ENCODE measurements at places on chromosomes 11 and 22.

- no peak for DNase-seq
Observed at GRCh38 chr22:19700790-19701419, 13.4 kb upstream of the SEPTIN5 start.

GRCh38 chr11:131591051-131591461 is 220.6 kb downstream of the NTM start:
- DNase-seq = no peak

DNA sequence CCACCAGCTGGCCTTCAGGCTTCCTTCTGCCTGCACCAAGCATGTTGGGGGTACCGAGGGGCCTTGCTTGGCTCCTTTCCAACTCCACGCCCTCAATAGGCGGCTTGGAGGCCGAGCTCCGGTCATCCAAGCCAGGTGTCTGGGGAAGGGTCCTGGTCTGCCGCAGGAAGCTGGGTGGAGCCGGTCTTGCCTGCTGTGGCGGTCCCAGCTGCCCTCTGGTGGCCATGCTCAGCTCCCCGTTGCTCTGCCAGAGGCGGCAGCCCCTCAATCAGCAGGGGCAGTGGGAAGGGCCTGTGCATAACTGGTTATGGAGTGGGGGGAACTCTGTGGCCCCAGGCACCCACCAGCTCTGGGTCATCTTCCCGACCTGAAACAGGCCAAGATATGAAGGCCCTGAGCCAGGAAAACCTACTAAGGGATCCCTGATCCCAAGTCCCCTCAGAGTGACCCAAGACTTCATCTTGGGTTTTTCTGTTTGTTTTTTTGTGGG is 3.2 kb downstream of the ARVCF start:
- no peak for DNase-seq

DNA sequence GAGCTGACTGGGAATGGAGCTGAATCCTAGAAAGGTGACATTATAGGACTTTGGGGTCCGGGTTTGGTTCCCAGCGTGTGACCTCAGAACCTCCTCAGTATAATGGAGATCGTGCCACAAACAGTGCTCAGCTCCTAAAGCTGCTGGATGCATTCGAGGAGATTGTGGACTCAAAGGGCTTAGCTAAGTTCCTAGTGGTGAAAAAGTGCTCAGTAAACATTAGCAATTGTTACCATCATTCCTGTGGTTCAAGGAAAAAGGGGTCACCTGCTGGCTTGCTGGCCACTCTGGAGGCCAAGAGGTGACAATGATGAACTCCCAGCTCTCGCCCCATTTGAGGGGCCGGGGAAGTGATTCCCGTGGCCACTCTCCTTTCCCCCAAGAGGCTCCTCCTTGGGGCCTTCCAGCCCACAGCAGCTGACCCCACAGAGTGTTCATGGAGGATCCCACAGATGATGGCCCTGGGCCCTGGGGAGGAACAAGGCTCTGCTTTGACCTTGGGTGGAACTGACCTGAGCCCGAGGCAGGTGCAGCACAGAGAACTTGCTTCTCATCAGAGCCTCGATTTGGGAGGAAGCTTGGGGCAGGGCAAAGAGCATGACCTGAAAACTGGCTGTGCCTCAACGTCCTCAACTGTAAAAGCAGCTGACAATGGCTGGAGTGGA is 40.1 kb downstream of the TRIM29 start:
- DNase-seq = no peak

- no peak for DNase-seq
Observed at GRCh38 chr11:109972181-109972715, 120.9 kb upstream of the ZC3H12C start.

DNA sequence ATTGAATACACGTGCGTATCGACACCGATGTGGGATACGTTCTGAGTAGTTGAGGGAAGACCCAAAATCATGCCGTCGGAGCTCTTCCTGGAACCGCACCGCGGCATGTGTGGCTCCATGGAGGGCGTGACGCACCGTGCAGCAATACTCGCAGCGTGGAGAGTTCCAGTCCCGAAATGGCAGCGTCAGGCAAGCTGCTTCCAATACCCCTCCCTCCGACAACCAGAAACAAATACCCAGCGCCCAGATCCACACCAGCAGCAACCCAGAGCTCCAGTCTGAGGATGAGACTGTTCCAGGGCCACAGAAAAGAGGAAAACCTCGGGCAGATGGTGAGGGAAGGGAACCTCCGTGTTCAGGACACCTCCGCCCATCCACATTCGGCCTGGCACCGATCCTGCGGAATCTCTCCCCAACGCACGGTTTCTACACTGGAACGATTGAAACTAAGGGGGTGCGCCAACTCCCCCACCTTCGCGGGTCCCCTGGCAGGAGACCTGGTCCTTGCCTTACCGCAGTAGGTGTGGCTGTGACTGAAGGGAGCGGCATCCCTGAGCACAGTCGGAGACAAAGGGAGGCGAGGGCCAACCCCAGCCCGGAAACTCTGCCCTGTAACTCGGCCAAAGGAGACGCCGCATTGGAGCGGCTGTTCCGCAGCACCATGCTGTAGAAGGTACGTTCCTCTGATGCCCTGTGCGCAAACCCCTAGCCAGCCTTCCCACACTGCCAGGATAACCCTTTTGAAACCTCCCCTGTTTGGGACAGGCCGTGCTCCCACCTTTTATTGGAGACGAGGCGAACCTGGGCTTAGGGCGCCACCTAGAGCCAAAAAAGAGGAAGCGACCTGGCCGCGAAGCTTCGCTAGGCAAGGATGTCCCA is 28.2 kb downstream of the DBX1 start:
- peak; percentile 47 for DNase-seq

- no peak for DNase-seq
Observed at GRCh38 chr11:92728628-92729027, 240.8 kb upstream of the MTNR1B start.

GRCh38 chr11:7573193-7573557 is 59.4 kb downstream of the PPFIBP2 start:
- no peak for DNase-seq

All from NCI-H526 treated with DMSO at 0.1 percent for 48 hours (cell line).